ENCODE measurements at places on chromosomes 5 and 9.

- no peak for DNase-seq
These were observed 4.9 kb upstream of the RICTOR start for GRCh38 chr5:39079147-39079546.

- DNase-seq: no peak
These were observed 40.2 kb upstream of the CYFIP2 start for GRCh38 chr5:157225469-157226422.

DNA sequence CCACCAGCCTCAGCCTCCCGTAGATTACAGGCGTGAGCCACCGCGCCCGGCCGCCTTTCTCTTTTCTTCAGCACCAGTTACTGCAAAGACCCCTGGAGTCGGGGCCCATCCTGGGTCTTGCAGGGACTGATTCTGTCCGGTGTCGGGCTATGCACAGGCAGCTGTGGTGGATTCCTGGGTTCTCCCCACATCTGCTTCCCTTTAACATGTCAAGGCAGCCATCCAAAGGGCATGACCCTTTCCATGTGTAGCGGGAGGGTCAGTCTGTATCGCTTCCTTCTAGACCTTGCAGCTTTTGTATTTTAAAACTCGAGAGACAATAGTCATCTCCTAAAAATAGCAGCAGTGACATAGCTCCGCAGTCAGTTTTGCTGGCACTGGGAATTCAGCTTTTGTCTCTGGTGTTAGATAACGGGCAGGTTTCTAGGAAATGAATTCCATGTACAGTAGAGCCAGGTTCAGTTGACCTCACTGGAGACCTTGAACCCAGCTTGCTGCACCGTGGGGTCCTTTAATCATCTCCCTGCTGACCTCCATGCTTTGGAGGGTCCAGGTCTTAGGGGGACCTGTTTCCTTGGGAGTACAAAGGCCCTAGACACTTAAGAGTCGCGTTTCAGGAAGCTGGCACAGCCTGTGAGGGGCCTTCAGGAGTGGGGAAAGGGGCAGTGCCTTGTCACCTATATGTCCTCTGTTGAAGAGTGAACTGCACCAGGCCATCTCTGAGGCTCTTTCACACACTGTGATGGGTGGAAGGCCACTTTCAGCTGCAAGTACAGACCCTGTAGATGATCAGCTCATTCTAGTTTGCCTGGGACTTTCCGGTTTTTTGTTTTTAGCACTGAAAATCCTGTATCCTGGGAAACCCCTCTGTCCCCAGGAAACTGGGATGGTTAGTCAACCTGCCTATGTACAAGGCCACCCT is 13.8 kb downstream of the ANKRD33B start:
- DNase-seq: no peak

GRCh38 chr5:178352035-178352349 is 119.4 kb upstream of the PHYKPL start:
- DNase-seq: no peak

- no peak for DNase-seq
These were observed 5.3 kb upstream of the MSX2 start for GRCh38 chr5:174718880-174719610.

- DNase-seq: peak; percentile 16
These were observed 112.9 kb downstream of the KIAA0825 start for GRCh38 chr5:94505327-94506068.

- DNase-seq: no peak
These were observed 24.7 kb downstream of the TPPP start for GRCh38 chr5:668283-668995.

- no peak for DNase-seq
These were observed 23.2 kb downstream of the HK3 start for GRCh38 chr5:176875783-176876505.

DNA sequence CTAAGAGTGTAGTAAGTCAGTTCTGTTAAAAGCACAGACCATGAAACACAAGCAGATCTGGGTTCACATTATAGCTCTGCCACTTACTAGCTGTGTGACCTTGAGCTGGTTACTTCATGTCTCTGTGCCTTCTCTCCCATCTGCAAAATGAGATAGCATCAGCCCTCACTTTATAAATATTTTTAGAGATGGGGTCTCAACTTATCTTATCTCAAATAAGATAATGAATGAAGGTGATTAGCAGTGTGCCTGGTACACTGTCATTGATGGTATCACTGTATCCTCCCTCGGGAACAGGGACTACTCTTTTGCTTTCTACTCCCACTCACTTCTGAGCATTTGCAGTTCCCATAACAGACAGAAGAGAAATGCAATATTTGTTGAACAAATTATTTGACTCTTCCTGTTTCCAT is 52.4 kb downstream of the GALNT10 start:
- no peak for DNase-seq

DNA sequence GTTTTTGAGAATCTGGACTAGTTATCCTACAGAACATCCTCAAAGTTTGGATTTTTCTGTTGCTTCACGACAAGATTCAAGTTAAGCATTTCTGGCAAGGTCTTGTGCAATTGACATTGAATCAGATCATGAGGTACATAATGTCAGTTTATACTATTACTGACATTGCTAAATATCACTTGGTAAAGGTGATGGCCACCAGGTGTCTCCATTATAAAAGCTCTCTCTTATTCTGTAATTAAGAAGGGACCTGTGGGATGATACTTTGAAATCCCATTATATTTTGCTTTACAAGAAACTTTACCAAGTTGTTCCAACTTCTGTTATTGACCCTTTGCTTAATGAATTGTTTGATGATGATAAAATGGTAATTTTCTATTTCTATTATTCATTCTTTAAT is 131.0 kb upstream of the ASTN2 start:
- no peak for DNase-seq

DNA sequence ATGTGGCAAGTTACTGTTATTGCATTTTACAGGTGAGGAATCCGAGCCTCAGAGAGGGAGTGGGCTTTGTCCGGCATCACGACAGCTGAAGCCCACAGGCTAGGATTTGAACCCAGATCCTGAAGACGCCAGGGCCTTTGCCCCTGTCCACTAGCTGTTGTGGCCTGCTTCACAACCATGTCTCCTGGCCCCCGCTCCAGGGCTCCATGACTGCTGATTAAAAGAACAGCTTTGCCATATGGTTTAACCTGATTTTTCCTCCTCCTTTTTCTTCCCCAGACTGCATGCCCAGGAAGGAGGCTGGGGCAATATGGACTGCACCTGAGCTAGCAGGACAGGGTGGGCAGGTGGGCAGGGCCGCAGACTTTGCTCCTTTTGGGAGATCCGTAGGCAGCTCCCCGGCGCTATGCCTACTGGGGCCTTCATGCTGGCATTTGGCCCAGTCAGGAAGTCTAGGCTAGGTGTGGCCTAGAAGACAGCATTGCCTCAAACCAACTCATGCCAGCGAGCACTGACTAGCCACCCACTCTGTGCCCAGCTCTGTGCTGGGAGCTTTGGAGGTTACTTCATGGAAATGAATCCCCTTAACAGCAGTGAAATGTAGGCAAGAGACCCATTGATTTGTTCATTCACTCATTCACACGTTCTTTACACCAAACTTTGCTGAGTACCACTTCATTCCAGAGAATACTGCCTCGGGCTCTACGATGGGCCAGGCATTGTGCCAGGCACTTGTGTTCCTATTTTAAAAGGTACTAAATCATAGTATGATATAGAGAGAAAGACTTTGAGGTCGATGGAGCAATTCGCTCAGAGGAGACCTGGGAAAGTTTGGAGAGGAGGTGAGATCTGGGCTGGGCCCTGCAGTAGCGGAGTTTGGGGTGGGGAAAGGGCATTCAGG is 94.3 kb upstream of the CPEB4 start:
- no peak for DNase-seq

GRCh38 chr9:91220491-91221135 is 141.1 kb downstream of the AUH start:
- DNase-seq: no peak

GRCh38 chr5:24347158-24347557 is 297.6 kb downstream of the CDH10 start:
- DNase-seq: no peak

DNA sequence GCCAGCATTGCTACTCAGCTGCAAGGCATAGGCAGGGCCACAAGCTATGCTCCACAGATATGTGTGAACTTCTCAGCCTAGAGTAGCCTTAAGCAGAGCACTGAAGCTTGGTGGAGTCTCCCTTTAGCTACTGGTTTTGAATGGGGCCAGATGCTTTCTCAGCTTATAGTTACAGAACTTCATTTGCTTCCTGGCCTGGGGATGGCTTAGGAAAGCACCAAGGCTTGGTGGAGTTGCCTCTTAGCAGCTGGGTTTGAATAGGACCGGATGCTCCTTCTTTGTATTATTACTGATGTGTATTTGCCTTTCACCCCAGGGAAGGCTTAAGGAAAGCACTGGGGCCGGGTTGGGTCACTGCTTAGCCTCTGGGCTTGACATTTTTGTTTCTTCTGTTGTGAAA is 497.8 kb upstream of the SEMA6A start:
- DNase-seq: no peak

GRCh38 chr5:103561685-103562452 is 720 bp downstream of the NUDT12 start:
- DNase-seq: no peak

GRCh38 chr5:134090522-134090921 is 24.0 kb upstream of the TCF7 start:
- DNase-seq: no peak

- no peak for DNase-seq
These were observed 6.9 kb upstream of the EMB start for GRCh38 chr5:50447941-50448340.

DNA sequence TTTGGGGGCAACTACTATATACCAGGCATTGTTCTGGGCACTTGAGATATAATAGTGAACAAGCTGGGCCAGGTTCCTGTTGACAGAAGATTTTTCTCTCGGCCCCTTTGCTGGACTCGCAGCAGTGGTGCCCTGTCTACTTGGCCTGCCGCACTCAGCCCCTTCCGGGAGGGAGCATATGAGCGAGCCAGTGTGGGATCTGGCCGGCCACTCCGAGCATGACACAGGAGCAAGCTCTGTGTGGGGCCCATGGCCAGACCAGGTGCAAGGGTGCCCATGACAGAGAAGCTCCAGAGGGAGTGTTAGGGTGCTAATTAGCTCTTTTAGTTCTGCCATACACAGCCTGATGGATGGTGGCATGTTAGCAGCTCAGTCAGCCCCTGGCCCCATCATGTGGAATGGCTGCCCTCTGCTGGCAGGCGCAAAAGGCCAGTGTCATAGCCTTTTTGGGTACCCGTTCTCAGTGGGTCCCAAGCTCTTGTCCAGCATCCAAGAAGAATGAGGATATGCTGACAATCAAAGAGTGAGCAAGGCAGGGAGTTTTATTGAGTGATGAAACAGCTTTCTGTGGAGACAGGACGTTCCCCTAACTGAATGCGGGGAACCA is 9.3 kb upstream of the KIF4B start:
- no peak for DNase-seq

- no peak for DNase-seq
These were observed 217.2 kb upstream of the WWC1 start for GRCh38 chr5:168073991-168074800.

DNA sequence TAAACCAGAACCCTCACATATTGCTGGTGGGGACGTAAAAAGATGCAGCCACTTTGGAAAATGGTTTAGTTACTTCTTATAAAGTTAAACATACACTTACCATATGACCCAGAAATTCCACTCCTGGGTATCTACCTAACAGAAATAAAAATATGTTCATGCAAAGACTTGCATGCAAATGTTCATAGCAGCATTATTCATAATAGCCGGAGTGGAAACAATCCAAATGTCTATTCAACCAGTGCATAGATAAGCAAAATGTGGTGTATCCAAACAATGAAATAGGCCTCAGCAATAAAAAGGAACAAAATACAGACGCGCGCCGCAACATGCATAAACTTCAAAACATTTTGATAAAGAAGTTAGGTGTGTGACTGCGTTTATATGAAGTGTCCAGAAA is 11.6 kb downstream of the EGR1 start:
- DNase-seq: no peak

GRCh38 chr9:107431461-107431860 is 58.1 kb downstream of the KLF4 start:
- no peak for DNase-seq

DNA sequence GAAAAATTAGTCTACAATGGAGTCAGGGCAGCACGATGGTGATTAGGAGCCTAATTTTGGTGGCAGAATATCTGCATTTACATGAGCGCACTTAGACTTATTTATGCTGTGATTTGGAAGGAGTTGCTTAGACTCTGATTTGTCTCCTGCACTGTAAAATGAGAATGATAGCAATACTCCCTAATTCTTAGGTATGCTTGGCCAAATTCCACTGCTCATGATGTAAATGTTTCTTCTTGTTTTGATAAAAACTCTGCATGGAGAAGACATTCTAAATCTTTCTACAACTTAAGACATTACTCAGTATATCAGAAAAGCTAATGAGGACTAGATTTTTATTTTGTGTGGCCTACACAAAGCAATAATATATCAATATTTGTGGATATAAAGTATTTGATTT is 205.4 kb downstream of the CDH18 start:
- DNase-seq: no peak

DNA sequence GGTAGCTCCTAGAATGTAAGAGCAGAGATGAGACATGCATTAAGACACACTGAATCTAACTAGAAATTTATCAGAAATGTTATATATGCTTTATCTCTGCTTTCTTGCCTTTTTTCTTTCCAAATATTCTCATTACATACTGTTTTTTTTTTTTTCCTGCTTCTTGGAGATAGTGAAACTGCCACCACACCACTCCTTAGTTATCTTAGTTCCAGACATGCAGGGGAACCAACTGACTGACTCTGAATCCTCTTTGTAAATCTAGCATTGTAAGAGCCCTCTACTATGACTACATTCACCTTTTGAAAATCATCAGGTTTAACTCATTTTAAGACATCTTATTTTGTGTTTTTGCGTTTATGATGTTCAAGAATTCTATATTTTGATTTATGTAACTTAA is 181.3 kb upstream of the ST8SIA4 start:
- DNase-seq: no peak

DNA sequence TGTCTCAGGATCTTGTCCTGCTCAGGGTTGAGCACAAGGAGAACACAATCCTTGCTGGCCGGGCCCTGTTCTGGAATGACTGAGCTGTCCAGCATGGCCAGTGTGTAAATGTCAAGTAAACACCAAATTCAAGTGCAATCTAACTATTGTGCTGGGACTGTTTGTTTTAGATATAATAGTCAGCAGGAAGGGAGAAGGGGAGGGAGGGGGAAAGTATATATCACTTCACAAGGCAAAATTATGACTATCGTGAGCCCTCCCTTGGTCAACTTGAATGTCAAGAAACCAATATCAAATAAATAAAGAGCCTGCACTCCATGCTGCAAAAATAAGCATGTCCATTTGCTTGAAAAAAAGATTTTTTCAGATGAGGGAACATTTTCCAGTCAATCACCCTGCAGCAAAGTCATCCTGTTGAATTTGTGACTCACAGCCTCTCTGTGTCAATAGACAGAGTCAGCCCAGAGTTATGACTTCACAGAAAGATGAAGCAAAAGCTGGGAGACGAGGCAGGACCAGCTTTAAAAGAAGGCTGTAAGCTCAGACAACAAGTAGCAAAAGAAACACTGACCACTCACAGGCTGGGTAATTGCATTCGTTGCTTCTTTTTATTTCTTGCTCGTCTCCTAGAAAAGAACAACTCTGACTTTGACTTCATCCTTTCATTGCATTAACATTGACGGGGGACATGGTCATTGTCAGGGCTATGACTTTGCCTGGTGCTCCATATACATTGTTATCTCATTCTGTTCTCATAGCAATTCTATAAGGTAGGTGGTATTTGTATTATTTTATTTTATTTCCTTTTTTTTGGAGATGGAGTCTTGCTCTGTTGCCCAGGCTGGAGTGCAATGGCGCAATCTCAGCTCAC is 15.3 kb upstream of the KLF4 start:
- no peak for DNase-seq

Data from BJ (cell line).